Hematopoietic multipotent progenitor cell (in vitro differentiated cells): ENCODE measurements at places on chromosomes 13 and 19. TPM values are rescaled to one million over a fixed set of nuclear protein-coding genes. Genes with fewer than 3 reads are reported as not detected.

DNA sequence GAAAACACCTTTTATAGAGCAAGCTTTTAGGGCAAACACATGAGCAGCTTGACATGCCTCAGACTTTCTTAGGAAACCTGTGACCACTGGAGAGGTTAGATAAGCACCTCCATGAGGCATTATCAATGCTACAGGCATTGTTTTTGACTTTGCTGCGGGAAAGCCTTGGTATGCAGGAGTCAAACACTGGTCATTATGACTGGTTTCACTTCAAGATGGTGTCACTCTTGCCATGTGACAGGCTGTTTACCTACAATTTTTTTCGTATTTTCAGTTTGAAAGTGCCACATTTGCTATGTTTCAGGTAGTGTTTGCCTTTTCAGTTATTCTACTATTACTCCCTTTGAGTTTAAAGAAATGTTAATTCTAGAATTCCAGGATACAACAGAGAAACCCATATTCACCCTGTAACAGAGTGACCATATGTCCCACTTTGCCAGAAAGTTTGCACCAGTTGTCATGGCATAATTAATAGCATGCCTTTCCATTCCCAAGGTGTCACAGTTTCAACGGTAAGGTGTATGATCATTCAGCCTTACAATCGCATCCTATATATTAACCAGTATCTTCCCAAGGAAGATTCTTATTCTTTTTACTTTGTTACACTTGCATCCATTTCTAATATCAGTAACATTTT is 33.0 kb downstream of the USP12 start:
- DNase-seq: peak; percentile 14

- no peak for DNase-seq
These were observed 15.9 kb downstream of the PGLS start for GRCh38 chr19:17527326-17527725.

DNA sequence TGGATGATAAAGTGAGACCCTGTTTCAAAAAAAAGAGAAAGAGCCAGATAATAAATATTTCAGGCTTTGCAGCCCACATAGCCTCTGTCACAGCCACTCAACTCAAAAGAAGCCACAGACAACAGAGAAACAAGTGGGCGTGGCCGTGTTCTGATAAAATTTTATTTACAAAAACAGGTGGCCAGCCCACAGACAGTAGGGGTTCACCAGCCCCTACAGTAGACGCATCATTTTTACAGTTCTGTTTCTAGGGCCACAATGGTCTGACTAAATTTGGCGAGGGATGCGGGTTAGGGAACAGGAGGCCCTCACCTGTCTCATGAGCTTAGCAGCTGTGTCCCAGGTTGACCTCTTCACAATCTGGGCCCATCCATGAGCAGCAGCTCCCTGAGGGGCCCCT is 59.5 kb downstream of the ARHGEF18 start:
- no peak for DNase-seq

DNA sequence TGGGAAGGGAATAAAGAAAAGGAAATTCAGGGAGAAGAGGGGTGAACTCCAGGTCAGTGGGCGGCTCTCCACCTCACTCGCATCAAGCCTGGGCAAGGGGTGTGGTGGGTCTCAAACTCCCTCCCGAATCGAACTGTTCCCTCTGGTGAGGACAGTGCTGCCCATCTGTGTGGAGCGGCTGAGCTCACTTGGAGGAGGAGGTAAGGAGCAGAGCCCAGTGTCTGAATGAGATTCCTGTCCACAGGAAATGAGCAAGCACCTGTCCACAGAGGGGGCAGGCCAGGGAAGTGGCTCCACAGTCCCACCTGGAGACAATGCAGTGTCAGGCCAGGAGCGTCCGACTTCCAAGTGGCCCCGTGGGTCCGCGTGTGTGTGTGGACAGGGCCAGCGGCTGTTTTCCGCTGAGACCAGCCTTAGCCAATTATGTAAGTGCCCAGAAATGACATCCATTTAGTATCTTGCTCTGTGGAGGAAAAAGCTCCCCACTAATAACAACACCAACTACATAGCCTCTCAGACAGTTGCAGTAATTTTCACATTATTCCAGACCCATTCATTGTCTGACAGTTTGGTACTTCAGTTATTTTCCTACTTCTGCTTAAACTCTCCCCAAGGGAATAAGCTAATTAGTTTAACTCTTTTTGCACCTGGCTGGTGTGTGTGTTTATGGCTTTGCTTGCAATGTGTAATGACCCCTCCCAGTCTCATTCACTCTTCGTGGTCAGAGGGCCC is 114.6 kb downstream of the SOX1 start:
- DNase-seq: no peak

- DNase-seq: no peak
These were observed 53.4 kb downstream of the FLT3 start for GRCh38 chr13:28046981-28047380.

GRCh38 chr13:54433493-54434206 is 1405.0 kb downstream of the OLFM4 start:
- no peak for DNase-seq

GRCh38 chr19:3613818-3614661 is 7.4 kb upstream of the TBXA2R start:
- no peak for DNase-seq

DNA sequence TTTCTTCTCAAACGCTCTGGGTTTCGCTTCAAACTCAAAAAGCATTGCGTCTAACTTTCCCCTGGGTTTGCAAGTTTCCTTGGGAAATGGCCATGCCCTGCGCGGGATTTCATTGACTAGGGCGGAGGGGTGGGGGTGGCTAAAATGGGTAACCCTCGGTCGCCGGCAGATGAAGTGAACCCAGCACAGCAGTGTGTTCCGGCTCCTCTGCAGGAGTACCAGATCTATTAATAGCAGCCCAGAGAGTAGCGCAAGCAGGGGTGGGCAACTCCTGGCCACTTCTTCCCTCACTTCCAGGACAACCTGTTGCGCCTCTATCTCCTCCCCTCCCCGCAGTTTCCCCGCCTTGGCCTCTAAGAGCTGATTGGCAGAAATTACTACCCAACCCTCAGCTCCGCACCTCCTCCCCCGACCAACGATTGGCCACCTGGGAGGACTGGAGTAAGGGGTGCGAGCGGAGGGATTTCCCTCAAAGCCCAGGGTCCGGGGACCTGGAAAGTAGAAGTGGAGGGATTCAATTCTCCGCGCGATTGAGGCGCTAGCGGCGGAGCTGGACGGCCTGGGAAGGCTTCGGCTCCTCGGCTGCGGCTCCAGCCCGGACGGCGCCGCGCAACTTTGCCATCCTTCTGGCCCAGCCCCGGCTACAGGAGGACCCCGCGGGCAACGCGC is at the start of gene FREM2:
FREM2 (plus strand) TSS at position 501 of the 669 bp plus-strand sequence. CDS start 268 bp downstream, outside the sequence.
- DNase-seq: peak; percentile 26

DNA sequence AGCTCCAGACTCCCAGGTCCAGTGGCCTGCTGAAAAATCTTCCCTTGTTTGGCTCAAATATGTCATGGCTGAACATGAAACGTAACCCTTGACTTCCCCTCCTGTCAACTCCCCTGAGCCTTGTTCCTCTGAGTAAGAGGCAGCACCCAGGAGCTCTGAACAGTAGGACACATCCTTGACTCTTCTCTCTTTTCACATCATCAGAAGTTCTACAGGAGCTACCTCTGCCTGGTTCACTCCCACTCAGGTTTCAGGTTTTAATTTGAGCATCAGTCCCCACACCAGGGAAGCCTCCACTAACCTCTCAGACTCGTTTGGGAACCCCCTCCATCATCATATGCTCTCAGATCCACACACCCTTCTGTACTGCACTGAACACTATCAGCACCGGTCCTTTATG is 30.3 kb downstream of the ZNF823 start:
- DNase-seq: no peak

- DNase-seq: no peak
These were observed 57.9 kb downstream of the THSD1 start for GRCh38 chr13:52348071-52348470.

DNA sequence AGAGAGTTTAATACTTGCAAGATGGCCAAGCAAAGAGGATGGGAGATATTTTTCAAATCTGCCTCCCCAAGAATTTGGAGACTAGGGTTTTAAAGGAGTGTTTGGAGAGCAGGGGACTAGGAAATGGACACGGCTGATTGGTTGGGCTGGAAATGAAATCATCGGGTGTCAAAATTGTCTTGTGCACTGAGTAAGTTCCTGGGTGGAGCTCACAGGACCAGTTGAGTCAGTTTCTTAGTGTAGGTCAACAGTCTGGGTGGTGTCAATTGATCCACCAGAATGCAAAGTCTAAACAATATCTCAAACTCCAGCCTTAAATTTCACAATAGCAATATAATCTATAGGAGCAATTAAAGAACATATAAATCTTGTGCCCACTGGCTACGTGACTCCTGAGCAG is 23.0 kb upstream of the CEACAM4 start:
- no peak for DNase-seq

Gene AP1M1
- 132 TPM for total RNA-seq

Gene LSR
- 14.3 TPM for total RNA-seq

Gene N4BP2L1
- 13.2 TPM for total RNA-seq

Gene PGLYRP2
- under 0.01 TPM for total RNA-seq

Gene CGB8
- not detected for total RNA-seq

Gene OR7A5
- under 0.01 TPM for total RNA-seq
